ENCODE measurements at places on chromosomes 1 and 21.

GRCh38 chr1:233938476-233938875 is 34.0 kb downstream of the SLC35F3 start:
- DNase-seq, result no peak

GRCh38 chr1:17661546-17662157 is 93.5 kb upstream of the ACTL8 start:
- DNase-seq, result peak; percentile 43

GRCh38 chr1:8858112-8858668 is 20.3 kb downstream of the ENO1 start:
- DNase-seq, result no peak

- DNase-seq, result peak; percentile 14
These were observed 180.7 kb downstream of the KAZN start for GRCh38 chr1:14778898-14779865.

- peak; percentile 16 for DNase-seq
These were observed 26.7 kb downstream of the SUSD4 start for GRCh38 chr1:223337174-223337869.

GRCh38 chr1:219498666-219499065 is 114.2 kb downstream of the ZC3H11B start:
- no peak for DNase-seq

GRCh38 chr1:243443557-243443956 is 187.7 kb downstream of the SDCCAG8 start:
- DNase-seq, result no peak

GRCh38 chr1:153510984-153511410 is 24.8 kb downstream of the S100A6 start:
- peak; percentile 86 for DNase-seq

DNA sequence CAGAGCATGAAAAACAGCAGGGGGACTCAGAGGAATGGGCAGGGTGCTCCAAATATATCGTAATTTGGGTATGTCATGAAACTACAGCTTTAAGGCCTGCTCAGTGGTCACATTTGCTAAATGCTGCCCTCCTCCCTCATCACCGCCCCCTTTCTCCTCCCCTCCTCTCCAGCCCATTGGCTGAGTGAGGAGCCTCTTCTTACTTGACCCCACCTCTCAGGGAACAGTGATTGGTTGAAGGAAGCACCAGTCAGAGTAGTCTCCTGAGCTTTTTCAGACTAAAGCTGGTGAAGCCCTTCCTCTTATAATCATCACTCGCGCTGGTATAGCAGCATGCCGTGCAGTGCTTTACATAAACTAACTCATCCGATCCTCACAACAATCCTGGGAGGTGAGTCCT is 10.0 kb upstream of the TTC39A start:
- DNase-seq, result no peak

DNA sequence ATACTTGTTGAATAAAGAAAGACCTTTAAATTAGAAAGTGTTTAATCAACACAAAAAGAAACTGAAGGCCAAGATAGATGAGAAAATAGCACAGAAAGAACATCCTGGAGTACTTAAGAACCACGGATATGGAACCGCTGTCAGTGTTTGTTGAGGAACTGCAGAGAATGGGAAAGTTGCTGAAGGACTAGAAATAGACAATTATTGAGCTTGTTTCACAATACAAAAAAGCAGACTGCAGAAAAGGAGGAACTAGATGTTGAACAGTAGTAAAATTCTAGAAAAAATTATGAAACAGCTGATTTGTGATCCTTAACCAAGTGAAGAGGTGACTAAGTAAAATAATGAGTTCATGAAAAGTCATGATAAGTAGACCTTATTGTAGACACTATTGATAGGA is 29.7 kb downstream of the MYSM1 start:
- DNase-seq, result no peak

DNA sequence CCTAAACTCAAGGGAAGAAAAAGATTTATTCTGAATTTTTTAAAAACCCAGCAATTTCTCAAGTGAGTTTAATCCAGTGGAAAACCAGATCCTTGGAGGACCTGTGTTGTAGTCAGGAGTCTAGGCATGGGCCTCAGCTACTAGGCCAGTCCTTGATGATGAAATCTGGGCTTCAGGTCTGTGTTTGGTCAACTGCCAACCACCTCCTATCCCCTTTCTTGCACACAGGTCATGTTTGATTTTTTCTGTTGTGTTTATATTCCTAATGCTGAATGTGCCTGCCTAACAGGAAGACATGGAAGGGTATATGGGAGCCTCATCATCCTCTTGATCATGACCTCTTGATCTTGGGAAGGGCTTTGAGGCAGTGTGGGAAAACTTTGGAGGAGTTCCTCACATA is 38.2 kb upstream of the SLC19A2 start:
- no peak for DNase-seq

DNA sequence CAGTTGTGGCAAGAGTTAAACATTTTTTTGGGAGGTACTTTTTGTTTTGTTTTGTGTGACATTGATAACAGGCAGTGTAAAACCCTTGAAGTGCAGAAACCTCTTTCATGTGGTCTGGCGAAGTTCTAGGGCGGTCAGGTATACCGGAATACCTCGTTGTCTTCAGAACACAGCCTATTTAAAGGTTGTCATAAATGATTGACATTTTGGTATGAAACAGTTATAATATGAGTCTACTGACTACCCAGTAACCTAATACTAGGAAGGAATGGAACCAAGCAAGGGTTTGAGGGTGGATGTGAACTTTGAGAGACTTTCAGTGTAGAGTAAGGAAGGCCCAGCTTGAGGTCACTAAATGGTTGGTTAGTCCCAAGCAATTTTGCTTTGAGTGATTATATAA is 40.5 kb downstream of the PATJ start:
- no peak for DNase-seq

DNA sequence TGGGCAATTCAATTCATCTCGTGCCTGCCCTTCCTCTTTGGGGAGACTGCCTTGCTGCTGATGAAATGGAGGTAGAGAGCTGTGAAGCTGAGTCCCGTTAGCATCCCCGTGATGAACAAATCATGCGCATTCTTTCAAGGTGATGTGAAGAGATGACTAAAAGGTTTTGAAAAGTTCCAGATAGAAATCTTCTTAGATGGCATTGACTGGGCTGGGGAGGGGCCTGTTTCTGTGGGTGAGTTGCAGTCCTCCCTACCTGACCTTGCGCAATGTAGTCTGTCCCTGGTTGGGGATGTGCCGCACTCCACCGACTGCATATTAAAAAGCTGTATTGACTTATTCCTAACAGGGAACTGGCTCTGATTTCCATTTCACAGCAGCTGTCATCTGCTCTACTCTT is 49.6 kb downstream of the ST6GALNAC3 start:
- no peak for DNase-seq

GRCh38 chr1:180508725-180509097 is 6.3 kb upstream of the ACBD6 start:
- DNase-seq, result no peak

DNA sequence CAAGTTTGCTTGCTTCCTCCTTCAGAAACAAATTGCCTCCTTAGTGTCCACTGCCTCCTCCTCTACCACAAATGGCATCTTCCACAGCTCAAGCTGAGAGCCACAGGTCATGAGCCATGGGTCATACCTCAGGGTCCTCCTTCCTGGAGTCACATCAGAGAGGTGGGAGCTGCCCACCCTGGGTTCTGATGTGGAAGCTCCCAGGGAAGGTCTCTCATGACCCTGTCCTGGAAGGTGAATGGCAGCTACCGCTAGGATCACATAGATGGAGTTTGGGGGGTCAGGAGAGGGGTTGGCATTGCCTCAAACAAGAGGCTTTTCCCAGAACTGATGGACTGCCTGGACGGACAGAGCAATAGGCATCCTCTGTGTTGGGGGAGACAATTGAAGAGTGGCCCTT is 321.4 kb downstream of the MATN1 start:
- DNase-seq, result no peak

- DNase-seq, result no peak
These were observed 100.9 kb upstream of the MARK1 start for GRCh38 chr1:220426989-220427388.

- DNase-seq, result no peak
These were observed 19.2 kb upstream of the PTTG1IP start for GRCh38 chr21:44892536-44893277.

DNA sequence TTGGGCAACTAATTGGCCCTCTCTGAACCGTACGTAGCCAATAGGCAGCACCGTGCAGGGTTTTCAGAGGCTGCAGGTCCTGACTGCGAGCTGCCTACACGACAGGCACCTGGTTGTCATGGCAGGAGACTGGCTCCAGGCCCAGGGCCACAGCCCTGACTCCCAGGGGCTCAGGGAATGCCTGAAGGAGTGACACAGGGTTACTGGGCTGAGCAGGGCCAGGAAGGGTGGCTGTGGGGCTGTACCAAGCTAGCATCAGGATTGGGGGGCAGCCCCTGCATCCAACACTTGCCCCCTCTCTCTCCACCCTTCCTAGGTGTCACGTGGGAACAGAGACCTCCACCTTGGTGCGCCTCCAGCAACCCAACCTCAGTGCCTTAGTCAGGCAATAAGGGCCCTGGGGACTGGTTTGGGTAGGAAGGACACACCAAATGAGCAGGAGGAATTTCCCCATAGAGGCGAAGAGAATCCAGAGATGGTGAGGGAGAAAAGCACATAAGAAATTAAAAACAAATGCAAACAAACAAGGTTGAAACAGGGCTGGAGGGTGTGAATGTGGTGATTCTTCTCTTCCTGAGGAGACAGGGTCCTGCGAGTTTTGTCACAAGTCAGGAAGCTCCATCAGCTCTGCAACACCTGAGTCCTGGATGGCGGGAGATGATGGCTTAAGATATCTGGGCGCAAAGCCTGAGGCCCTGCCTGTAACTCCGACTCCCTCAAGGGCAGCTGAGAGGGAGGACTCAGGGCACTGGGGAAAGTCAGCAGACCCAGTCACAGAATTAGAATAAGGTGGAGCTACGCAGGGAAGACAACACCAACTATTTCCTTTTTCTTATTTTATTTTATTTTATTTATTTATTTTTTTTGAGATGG is 19.7 kb upstream of the RNU1-4 start:
- DNase-seq, result no peak

DNA sequence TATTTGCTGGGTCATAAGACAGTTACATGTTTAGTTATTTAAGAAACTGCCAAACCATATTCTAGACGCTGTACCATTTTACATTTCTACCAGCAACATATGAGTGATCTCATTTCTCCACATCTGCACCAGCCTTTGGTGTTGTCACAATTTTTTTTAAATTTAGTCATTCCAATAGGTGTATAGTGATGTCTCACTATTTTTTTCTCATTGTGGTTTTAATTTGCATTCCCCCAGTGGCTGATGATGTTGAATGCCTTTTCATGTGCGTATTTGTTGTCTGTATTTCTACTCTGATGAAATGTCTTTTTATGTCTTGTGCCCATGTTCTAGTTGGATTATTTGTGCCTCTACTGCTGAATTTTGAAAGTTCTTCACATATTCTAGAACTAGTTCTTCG is 38.4 kb downstream of the NFASC start:
- no peak for DNase-seq

DNA sequence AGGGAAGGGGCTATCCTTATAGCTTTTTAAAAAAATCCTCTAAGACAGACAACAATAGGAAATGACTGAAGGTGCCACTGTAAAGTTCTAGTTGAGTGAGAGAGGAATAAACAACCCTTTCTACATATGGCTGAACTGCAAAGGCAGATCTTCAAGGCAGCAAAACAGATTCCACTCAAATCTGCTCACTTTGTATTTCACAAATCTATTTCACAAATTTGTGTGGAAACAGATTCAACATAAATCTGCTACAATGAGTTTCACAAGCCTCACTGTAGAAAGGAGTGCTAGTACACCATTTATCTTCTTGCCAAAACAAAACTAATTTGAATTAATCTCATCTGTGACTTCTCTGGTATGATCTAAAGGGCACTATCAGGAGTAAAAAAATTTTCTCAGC is 451.3 kb downstream of the PLA2G4A start:
- DNase-seq, result no peak

- DNase-seq, result no peak
These were observed 16.3 kb downstream of the CCDC17 start for GRCh38 chr1:45607404-45608074.

- DNase-seq, result no peak
These were observed 147.8 kb upstream of the POGK start for GRCh38 chr1:166691476-166691875.

- no peak for DNase-seq
These were observed 23.2 kb downstream of the CRYAA start for GRCh38 chr21:43191971-43192370.

DNA sequence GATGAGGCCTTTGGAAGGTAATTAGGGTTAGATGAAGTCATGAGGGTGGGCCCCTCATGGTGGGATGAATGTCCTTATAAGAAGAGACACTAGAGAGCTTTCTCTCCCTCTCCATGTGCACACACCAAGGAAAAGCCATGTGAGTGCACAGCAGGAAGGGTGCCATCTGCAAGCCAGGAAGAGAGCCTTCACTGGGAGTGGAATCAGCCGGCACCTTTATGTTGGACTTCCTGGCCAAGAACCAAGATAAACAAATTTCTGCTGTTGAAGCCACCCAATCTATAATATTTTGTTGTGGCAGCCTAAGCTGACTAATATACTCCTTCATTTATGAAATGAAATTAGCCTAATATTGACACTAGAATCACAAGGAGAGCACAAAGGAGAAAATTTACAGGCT is 38.2 kb upstream of the PKP1 start:
- DNase-seq, result peak; percentile 27

- no peak for DNase-seq
These were observed 57.1 kb downstream of the ZC3H11B start for GRCh38 chr1:219555806-219556205.

- DNase-seq, result no peak
These were observed 7.8 kb upstream of the H3-3A start for GRCh38 chr1:226054519-226055327.

GRCh38 chr1:246695666-246696065 is 28.5 kb upstream of the SCCPDH start:
- no peak for DNase-seq

GRCh38 chr21:29133796-29134195 is 3.4 kb downstream of the MAP3K7CL start:
- DNase-seq, result no peak

- no peak for DNase-seq
These were observed 17.3 kb upstream of the ZNF678 start for GRCh38 chr1:227546059-227546458.

- DNase-seq, result no peak
These were observed 10.5 kb downstream of the SLX9 start for GRCh38 chr21:44950351-44950750.

GRCh38 chr1:212683357-212683722 is 16.3 kb downstream of the BATF3 start:
- no peak for DNase-seq

- no peak for DNase-seq
These were observed 6.4 kb upstream of the TNNI1 start for GRCh38 chr1:201427963-201428362.

- DNase-seq, result no peak
These were observed 80.3 kb downstream of the GLIS1 start for GRCh38 chr1:53658489-53659230.

DNA sequence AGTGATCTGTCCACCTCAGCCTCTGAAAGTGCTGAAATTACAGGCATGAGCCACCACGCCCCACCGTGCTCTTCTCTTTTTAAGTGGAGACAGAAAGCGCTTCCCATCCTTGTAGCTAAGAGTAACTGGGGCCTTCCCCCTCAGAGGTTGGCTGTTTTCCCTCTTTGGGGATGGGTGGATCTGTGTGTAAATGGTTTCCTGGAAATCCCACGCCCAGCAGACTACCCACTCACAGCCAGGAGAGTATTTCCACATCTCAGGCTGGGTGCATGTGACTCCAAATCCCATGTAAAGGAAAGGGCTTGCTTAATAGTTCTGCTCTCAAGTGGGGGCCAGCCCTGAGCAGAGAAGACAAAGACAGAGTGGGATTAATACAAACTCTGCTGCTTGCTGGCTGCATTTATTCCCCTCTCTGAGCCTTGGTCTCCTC is 19.6 kb upstream of the TCEA3 start:
- DNase-seq, result no peak

GRCh38 chr1:24300971-24301784 is 18.0 kb upstream of the GRHL3 start:
- peak; percentile 15 for DNase-seq

- DNase-seq, result peak; percentile 18
These were observed 87.0 kb downstream of the NMNAT2 start for GRCh38 chr1:183331091-183331742.
